ENCODE measurements at places on chromosomes 11 and 22.
A peak's percentile ranks its signal among the peaks of the same experiment; 100 is the strongest.

DNA sequence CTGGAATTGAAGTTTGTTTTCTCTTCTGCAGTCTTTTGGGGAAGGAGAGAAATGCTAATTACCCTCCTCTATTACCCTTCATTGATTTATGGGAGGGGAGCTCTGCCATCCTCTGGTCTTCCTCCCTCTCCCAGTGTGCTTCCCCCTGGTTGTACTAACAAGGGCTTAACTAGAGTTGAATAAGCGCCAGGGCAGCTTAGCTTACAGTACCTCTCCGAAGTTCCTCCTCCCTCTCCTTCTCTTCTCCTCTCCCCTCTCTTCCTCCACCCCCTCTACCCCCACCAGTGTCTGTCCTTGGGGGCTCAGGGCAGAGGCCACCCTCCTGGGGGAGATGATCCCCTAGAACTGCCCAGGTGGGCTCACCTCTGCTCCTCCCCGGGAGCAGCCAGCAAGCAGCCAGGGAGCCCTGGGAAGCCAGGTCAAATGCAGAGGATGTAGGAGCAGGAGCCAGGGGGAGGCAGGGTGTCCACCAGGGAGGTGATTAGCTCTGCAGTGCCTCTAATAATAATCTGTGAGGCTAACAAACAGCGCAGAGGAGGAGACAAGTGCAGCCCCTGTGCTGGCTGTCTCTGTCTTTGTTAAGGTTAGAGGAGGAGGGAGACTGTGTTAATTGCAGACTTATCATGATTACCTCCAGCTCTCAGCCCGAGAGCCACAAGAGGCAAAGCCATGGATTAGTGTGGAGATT lies 191.6 kb upstream of the CADM1 start:
- DNase-seq: peak; percentile 93

GRCh38 chr11:128658502-128658901 lies 35.4 kb upstream of the FLI1 start:
- peak; percentile 8 for DNase-seq

DNA sequence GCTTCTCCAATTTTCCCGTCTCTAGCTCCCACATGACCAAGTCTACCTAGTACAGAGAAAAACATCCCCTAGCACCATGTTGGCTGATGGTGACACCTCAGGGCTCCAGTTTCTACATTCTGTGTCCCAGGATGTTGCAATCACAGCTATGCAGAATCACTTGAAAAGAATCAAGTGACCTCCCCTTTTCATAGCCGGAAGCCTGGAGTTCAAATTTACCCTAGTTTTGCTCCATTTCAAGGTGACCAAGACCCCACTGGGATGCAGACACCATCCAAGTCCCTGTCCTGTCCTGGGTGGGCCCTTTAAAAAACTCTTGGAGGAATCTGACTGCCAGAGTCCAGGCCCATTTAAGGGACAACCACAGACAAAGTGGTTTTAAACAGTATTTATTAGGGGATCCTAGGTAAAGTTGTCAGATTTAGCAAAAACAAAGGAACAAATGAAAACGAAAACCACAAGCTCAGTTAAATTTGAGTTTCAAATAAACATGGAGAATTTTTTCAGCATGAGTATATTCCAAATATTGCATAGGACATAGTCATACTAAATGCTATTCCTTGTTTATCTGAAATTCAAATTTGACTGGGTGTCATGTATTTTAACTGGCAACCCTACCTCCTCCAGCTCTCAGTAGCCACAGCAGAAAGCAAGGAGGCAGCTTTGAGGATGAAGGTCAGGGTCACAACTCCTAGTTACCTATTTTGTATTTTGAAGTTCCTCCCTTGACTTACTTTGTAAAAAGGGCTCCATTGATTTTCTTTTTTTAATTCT lies 52.4 kb downstream of the MIAT start:
- no peak for DNase-seq

GRCh38 chr22:33811208-33811607 lies 109.1 kb downstream of the LARGE1 start:
- no peak for DNase-seq

DNA sequence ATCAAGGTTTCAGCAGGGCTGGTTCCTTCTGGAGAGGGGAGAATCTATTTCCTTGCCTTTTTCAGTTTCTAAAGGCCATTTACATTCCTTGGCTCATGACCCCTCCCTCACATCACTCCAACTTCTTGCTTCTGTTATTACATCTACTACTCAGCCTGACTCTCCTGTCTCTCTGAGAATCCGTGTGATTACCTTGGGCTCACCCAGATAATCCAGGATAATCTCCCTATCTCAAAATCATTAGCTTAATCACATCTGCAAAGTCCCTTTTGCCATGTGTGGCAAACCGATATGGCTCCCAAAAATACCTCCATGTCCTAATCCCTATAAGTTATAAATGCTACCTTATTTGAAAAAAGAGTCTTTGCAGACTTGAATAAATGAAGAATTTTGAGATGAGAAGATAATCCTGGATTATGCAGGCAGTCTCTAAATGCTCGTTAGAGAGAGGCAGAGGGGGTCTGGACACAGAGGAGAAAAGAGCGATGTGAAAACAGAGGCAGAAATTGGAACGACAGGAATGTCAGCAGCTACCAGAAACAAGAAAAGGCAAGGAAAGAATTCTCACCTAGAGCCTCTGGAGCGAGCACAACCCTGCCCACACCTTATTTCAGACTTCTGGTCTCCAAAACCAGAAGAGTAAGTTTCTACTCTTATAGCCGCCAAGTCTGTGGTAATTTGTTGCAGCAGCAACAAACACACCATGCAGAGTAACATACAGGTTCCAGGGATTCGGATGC lies 23.6 kb upstream of the ARHGAP32 start:
- DNase-seq: no peak

GRCh38 chr11:74390697-74391096 lies 7.5 kb downstream of the PGM2L1 start:
- DNase-seq: no peak

GRCh38 chr11:68773521-68774193 lies 22.3 kb upstream of the TESMIN start:
- DNase-seq: no peak

- peak; percentile 78 for DNase-seq
Observed at GRCh38 chr22:27804470-27805297, 3.1 kb upstream of the MN1 start.

DNA sequence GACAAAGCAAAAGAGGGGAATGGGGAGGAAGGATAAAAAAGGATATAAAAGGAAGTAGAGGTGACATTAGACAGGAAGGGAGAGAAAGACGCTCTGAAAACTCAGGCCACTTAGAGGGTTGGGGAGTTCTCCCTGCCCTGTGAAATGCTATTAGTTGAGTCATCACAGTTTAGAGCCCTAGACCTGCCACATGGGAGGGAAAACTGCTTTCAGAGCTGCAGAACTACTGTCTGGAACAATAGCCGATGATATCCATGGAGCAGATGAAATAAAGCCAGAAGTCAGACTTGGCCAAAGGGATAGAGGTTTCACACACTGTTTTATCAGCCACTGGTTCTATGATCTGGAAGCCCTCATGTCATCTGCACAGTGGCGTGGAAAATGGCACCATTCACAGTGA lies 157.9 kb downstream of the NCAM1 start:
- peak; percentile 53 for DNase-seq

- DNase-seq: peak; percentile 93
Observed at GRCh38 chr22:45966320-45966894, 10.6 kb downstream of the WNT7B start.

DNA sequence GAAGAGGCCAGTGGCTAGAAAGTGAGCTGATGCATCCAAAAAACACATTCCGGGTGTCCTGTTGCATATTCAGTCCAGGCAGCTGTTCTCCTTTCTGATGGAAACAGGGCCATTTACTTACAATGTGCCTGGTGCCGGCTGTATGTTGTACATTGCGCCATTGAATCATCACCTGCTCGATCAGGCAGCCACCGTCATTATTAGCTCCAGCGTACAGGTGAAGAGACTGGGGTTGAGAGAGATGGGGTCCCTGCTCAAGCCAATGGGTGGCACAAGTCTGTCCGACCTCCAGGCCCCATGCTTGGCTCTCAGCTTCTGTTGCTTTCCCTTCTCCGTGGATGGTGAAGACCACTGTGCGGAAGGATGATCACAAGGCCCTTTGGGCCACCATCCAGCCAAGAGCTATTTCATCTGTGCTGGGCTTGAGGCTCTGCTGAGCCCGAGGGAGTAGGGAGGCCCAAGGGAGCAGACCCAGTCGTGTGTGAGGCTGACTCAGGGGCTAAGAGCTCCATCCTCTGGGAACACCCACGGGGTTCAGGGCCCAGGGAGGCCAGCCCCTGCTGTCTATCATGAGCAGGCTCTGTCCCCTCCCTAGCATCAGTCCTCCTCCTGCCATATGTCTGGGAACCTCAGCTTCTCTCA lies 20.7 kb upstream of the EMID1 start:
- DNase-seq: no peak

DNA sequence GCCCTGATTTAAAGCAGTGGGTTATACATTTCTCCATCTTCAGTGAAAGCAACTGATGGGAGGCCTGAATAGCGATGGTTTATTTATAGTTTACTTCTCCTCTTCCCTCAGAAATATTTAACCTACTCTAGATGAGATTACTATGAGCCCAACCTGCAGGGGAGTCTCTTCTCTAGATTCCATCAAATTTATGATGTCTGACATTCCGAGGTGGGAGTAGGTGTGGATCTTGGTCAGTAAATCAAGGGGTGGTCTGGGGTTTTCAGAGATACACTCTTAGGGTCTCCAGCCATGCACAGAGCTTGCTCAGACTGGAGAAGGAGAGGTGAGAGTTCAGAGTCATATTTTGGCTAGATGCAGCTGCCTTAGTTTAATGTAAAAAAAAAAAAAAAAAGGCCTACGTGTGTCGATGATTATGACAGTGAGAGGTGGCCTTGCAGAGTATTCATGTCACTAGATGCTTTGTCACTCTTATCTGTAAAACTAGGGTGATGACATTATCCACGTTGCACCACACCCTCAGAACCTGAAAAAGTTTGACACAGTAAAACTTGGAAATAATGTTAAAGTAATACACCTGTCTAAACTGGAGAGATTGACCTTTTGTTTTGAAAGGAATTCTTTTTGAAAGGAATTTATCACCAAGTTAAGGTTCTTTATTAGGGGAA lies 81.2 kb downstream of the EXT2 start:
- no peak for DNase-seq

DNA sequence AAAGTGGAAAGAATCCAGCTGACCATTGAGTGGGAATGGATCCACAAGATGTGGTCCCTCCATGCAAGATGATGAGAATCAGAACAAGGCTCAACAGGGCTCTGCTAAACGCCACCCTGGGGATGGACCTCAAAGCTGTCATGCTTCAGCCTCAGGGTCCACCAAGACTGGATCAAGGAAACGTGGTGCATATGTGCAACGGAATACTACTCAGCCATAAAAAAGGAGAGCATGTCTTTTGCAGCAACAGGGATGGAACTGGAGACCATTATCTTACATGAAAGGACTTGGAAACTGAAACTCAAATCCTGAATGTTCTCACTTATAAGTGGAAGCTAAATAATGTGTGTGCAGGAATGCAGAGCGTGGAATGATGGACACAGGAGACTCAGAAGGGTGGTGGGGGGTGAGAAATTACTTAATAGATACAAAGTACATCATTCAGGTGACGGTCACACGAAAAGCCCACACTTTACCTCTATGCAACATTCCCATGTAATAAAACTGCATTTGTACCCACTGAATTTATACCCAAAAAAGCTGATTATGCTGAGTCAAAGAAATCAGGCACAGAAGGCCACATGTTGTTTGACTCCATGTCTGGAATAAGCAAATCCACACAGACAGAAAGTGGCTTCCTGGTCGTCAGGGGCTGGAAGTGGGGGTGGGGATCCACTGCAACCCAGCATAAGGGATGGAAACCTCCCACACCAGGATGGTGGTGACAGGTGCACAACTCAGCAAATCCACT lies 116.1 kb downstream of the SHANK2 start:
- no peak for DNase-seq

DNA sequence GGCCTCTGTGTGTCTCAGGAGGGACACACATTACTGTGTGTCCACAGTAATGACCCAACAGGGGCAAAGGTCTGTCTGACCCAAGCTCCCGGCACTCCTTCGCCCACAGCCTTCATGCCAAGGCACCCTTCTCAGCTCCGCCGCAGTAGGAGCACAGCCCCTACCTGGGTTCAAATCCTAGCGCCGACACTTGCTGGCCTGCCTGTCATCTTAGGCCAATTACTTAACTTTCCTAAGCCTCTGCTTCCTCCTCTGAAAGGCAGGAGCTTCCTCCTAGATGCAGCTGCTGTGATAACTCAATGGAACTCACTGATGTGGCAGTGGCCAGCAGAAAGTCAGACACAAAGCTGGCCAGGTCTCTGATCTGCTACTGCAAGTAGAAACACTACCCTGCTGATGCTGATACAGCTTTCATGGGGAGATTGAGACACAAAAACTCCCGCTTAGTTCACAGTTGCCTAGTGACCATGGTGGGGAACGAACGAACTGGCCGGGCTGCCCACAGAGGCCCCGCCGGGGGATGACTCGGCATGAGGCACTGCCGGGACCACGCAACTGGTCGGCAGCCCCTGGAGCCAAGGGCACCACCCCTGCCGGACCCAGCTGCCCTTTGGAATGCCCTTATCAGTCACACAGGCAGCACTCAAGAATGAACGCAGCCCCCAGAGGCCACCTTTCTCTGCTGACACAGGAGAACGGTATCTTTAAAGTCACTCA lies 8.1 kb downstream of the EHD1 start:
- no peak for DNase-seq

DNA sequence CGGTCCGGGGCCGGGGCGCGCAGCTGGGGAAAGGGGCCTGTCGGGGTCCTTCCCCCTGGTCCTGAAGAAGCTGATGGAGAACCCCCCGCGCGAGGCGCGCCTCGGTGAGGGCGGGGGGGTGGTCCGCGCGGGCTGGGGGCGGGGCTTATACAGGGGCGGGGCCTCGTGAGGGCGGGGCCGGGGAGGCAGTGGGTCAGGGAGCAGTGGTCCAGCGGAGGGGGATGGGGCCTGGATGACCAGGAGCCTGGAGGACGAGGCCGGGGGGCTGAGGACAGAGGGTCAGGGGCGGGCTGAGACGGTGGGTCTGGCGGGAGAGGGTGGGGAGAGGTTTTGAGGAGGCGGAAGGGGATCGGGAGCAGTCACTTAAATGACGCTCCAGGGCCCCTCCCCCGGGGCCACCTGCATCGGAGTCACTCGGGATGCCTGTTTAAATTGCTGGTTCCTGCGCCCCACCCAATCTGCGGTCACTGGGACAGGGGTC lies 396 bp downstream of the TEF start:
- DNase-seq: peak; percentile 85

DNA sequence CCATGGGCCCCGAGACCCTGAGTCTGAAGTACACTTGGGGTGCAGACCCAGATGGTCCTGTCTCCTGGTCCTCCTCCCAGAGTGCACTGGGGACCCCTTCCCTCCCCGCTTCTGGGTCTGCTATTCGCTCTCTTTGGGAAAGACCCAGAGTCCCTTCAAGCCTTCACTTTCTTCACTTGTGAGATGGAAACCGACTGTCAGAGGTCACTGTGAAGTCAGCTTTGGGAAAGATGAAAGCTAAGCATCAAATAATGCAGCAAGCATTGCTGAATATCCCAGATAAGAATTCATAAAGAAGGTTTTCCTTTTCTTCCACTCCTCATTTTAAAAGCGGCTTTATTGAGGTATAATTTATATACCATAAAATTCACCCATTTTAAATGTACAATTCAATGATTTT lies 105.0 kb upstream of the CSNK2A3 start:
- DNase-seq: no peak

- no peak for DNase-seq
Observed at GRCh38 chr11:6895010-6895409, 2.7 kb upstream of the OR2D2 start.

GRCh38 chr11:125401746-125402145 lies 94.3 kb downstream of the FEZ1 start:
- no peak for DNase-seq
